Calu3 (cell line): ENCODE measurements at places on chromosomes 1 and 21.

DNA sequence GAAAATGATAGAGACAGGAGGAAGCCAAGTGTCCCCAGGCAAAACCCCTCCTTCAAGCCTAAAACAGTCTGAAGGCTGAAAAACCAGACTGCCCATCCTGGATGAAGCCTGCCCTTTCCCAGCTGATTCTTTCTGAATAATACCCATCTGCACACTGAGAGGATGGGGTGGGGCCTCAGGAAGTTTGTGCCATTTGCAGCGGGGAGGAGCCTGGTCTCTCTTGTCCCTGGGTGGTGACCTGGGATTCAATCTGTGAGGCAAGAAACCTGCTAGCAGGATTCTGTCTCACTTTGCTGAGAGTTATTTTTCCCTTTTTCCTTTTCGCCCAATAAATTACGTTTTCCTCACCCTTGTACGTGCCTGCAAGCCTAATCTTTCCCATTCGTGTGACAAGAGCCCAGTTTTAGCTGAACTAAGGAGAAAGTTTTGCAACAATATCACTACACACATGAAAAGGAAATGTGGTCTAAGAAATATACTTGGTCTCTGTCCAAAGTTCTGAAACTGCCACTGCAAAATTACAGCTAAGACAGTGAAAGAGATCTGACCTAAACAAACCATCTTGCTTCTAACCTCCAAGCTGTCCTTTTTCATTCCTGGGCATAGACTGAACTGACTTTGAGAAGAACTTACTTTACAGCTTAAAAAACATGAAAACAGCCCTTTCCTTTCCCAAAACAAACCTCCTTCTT is 105.0 kb downstream of the COP1 start:
- DNase-seq: no peak

GRCh38 chr1:229758101-229759036 is 132.3 kb downstream of the URB2 start:
- DNase-seq: no peak

GRCh38 chr1:223211323-223211985 is 68.4 kb upstream of the TLR5 start:
- DNase-seq: no peak

DNA sequence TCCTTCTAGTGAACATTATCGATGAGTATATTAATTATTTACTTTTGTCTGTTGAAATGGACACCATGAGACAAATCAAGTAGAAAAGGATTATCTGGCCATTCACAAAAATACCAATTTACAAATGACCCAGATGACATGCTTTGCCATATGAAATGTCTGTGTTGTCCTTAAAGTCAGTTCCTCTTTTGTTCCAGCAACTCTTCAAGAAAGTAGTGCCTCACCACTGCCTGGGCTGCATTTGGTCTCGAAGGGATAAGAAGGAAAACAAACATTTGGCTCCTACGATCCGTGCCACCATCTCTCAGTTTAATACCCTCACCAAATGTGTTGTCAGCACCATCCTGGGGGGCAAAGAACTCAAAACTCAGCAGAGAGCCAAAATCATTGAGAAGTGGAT is 79.6 kb downstream of the RGL1 start:
- DNase-seq: no peak

DNA sequence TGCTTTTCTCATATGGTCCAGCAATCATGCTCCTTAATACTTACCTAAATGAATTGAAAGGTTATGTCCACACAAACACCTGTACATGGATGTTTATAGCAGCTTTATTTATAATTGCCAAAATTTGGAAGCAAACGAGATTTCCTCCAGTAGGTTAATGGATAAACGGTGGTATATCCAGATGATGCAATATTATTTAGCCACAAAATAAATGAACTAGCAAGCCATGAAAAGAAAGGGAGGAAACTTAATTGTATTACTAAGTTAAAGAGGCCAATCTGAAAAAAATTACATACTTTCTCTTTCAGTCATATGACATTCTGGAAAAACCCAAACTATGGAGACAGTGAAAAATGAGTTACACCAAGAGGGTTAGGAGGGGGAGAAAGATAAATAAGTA is 76.3 kb upstream of the LRRC7 start:
- DNase-seq: no peak

DNA sequence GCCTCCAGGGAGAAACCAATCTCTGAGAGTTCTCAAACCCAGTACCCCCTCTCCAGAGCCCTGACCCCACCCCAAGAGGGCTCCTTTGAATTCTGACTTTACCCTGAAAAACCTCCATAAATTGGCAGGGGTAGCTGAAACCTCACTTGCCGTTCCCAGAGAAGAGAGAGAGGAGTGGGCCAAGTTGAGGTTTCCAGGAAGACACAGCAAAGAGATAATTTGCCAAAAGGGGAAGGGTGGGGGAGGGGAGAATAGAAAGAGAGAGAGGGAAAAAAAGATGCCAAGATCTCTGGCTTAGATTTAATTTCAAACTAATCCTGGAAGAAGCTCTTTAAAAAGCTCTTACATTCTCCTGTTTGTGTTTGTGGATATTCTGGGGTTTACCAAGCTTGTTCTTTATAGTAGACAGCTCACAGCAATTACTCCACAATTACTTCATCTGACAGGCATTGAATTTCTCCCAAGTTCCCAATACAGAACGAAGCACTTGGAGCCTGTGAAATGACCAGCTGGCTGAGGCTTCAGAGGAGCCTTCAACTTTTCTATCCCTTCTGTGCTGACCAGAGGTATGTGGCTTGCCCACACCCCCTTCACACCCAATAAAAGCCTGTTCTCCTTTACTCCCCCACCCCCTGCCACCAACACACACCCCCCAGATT is 1.1 kb upstream of the GRHL3 start:
- no peak for DNase-seq
